Fibroblast of lung (primary cell): ENCODE measurements at places on chromosomes 3 and 15.

DNA sequence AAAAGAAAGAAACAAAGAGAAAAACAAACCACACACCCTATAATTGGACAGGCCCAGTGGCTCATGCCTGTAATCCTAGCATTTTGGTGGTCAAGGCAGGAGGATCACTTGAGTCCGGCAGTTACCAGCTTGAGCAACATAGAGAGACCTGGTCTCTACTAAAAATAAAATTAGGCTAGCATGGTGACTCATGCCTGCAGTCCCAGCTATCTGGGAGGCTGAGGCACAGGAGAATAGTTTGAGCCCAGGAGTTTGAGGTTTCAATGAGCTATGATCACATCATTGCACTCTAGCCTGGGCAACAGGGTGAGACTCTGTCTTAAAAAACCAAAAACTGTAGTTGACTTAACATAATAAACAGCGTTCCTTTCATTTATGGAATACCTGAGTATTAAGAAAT, 72.3 kb upstream of the ST3GAL6 start:
- DNase-seq: peak; percentile 54

DNA sequence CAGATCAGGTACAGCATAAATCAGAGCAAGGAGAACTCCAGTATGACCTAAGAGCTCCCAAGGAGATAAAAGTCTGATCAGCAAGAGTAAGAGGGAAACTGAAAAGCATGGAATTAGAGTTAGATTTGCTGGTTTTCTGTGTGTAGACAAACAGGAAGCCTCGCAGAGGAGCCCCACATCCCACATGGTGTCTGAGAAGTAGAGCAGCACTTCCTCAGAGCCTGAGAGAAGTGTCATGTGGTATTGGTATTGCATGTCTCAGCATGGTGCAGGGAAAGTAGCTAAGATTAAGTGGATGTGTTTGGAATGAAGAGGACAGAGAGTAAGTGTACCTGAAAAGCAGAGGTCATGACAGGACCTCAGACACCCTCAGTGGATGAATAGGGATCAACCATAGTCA, 175.4 kb upstream of the GBE1 start:
- no peak for DNase-seq

- DNase-seq: no peak
Observed at GRCh38 chr15:51623386-51623938, 891 bp upstream of the DMXL2 start.

DNA sequence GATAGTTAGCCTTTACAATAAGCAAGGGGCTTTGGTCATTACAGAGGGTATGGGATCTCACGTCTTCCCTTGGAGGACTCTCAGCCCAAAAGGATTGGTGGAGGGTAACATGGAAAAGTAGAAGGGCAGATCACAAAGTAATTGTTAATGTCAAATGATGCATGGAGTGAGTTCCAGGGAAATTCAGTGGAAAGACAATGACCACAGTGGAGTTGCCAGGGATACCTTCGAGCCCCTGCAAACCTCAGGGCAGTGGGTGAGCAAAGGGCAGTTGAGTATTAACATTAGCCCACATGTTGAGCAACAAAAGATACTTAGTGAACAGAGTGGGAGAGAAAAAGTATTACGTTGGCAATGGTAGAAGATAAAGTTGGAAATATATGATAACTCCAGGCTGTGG, 593.4 kb upstream of the NR2F2 start:
- DNase-seq: no peak

DNA sequence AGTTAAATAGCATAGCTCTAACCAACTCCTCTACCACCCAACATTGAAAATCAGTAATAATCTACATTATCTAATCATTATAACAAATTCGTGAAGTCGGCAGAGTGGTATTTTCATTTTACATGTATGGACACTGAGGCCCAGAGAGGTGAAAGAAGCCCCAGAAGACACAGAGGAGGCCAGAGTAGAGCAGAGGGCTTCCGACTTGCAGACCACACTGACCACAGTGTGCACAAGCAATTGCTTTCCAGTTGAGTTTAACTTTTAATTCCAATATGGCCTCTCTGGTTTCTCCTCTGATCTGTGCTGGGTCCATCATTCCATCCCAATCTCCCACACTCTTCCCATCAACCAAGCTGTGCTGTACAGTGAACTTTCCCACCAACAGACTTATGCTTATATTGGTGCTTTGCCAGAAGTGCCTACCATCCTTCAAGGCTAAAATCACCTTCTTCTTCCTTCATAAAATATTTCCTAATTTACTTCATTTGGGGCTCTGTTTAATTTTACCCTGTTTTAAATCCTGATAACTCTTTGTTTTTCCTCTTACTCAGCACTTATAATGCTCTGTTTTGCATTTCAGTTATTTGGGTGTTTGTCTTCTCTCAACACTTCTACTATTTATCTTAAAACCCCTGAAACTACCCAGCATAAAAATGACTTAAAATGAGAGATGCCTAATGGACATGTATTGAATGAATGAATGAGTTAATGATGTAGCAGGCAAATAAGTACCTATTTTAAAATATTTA, 81.8 kb upstream of the TNFSF10 start:
- peak; percentile 56 for DNase-seq

DNA sequence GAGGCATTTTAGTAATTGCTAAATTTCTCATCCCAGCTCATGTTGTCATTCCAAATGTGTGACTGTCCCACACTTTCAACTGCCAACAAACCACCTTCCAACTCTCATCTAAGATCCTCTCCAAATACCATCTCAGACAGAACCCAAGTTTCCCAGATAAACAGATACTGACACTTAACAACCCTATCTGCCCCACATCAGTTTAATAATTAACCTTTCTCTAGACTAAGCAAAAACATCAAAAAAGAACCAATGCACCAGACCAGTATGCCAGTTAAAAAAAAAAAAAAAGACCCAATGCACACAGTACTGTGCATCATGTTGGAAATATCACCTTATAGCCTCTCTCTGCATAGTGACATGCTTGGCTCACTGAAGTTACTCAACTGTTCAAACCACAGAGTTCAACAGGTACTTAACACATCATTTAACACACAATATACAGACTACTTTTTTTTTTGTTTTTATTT, 5.5 kb downstream of the SFMBT1 start:
- no peak for DNase-seq

- no peak for DNase-seq
Observed at GRCh38 chr3:73452729-73453128, 172.0 kb downstream of the PDZRN3 start.

DNA sequence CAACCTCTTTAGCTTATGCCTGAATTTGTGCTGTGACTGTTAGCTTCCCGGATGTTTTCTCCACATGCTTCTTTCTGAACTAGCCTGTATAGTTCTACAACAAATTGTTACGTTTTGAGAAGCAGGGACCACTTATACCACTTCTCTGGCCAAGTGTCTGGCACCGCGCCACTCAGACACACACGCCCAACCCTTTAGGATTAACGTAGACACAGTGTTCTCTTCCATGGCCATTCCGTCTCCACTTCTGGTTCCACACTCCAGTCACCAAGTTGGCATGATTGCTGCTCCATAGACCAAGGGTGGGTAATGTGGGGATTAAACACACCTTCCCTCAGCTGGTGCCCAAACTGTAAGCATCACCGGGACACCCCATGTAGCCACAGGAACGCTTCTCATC, 755 bp upstream of the TMEM108 start:
- no peak for DNase-seq

- DNase-seq: no peak
Observed at GRCh38 chr3:4756855-4757574, 222.2 kb upstream of the BHLHE40 start.

DNA sequence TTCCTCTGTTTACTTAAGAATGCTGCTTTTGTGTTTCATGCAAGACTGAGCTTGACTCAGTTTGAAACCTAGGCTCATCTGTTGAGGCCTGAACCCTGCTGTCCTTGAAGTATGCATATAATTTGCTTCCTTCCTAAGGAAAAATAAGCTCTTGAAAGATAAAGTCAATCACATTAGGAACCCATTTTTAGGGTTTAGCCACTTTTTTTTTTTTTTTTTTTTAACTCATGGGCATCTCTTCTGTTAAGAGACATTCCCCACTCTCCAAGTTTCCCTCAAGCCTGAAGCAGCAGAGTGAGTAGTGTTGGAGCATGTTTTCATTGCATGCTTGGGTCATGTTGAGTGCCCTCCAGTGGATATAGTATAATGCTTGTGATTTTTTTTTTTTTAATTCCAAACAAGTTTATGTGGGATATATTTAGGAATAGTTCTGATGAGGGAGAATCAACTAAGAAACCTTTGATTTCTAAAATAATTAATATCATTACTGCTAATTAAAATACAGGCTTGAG, 3.6 kb downstream of the CTNNB1 start:
- DNase-seq: peak; percentile 70

DNA sequence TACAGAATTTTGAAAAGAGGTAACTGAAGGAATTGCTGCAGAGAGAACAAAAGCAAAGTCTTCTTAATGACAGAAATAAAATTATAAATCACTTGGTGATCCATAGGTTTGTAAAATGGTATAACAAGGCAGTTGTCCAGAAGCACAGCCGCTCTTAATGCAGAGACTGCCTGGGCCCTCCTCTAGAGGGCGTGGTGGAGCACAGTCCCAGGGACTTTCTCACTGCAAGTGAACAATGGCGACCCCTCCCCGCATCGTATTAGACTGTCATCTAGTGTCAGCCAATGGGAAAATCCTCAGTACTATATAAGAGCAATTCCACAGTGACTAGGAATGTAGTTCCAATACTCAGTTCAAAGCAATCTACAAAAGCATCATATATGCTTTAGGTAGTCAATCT, 26.4 kb upstream of the ZBED2 start:
- DNase-seq: no peak

GRCh38 chr3:182485301-182485700, 308.0 kb upstream of the ATP11B start:
- DNase-seq: no peak

GRCh38 chr3:71838406-71838805, 53.5 kb upstream of the PROK2 start:
- no peak for DNase-seq

DNA sequence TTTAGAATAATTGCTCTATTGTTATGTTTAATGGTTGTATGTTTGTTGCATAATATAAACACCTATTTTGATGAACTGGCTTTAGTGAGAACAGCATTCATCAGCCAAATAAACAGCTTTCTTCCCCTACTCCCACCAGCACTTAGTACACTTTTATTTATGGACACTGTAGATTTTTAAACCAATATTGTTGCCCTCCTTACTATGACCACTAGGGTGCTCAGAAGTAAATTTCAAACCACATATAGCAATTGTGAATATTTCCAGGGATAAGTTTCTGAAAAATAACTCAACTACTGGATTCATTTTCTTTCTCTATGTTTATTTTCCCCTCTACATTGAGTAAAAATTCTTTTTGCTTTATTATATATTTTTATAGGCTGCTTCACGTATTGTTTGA, 84.7 kb upstream of the PTX3 start:
- DNase-seq: no peak

DNA sequence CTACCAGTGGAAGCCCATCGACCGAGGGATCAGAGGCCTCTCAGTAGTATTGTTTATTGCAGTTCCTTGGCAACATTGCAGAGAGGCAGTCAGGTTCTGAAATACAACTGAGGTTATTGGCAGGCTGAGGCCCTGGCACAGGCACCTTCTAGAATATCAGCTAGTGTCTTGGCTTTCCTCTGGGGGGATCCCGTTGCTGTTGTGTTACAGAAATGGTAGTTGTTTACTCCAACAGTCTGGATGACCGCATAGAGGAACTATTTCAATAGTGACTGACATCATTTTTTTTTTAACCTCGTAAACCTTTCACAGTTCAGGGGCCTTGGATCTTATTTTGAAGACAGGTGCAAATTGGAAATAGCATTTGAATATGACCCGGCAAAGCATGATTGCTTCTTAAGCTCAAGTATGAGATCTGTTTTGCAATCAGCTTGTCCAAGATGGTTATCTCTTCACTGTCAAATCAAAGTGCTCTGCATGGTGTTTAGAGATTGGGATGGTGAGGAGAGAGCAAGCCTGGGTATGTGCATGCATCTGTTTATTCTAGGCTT, 63.9 kb downstream of the PGPEP1L start:
- DNase-seq: peak; percentile 38

GRCh38 chr3:182905623-182906022, 74.7 kb downstream of the DCUN1D1 start:
- DNase-seq: no peak

GRCh38 chr15:89177633-89178306, 43.6 kb downstream of the RLBP1 start:
- peak; percentile 60 for DNase-seq

DNA sequence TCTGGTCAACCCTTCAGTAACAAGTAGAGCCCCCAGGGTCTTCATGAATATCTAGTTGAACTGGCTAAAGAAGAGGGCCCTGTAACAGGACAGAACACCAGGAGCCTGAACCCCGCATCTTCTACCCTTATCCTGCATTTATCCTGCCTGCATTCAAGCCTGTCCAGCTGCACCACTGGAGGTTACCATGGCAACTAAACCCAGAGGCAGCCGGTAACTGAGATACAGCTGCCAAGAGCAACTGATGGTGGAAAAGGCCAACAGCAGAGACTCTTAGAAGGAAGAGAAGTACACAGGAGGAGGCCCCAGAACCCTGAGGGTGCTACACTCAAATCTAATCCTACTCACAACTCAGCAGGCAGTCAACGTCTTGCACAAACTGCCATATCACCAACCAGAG, 3.7 kb upstream of the PRKAR2A start:
- DNase-seq: peak; percentile 58

DNA sequence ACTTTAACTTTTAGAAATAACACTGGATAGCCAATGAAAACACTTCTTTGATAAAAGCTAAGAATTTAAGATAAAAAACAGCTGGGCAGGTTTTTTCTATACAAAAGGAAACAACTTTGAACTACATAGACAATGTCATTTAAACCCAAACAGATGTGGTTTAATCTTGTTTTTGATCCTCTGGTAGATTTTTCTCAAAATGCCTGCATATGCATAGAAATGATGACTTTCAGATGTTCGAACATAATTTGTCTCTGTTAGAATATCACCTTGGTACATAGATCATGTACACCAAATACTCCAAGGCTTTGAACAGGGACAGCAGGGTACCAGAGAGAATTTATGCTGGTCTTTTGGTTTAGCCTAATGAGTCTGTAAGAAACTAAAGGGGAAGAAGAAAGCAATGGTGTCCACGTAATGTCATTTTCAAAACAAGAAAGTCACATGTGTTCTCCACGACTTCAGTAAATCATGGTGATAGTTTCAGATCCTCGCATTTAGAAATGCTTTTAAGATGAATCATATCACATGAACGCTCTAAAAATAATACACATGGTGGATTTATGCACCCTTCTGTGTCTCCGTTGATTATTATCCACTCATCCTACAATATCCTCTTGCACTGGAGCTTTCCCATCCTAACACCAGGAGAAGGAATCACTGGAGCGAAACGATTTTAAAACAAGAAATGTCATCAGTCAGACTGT, 160.1 kb upstream of the PDZRN3 start:
- DNase-seq: peak; percentile 52

- no peak for DNase-seq
Observed at GRCh38 chr3:47908744-47909143, 105.8 kb downstream of the DHX30 start.

DNA sequence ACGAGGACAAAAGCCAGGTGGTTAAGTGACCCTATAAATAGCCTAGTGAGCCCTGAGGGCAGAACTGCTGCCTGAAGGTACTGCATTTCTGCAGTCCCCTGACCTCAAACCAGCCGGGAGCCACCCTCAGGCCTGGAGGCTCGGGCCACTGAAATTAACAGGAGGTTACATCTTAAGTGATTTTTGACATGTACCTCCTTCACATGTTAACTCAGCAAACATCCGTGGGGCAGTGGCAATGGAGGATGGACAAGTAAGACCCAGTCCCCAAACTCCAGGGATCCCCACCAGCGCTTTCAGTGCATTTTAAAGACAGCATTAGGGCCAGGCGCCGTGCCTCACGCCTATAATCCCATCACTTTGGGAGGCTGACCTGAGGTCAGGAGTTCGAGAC, 26.2 kb downstream of the PSTPIP1 start:
- no peak for DNase-seq
